ENCODE measurements at places on chromosomes 1 and 21.

- no peak for DNase-seq
Measured at GRCh38 chr1:1314237-1314586, 5.8 kb downstream of the PUSL1 start.

DNA sequence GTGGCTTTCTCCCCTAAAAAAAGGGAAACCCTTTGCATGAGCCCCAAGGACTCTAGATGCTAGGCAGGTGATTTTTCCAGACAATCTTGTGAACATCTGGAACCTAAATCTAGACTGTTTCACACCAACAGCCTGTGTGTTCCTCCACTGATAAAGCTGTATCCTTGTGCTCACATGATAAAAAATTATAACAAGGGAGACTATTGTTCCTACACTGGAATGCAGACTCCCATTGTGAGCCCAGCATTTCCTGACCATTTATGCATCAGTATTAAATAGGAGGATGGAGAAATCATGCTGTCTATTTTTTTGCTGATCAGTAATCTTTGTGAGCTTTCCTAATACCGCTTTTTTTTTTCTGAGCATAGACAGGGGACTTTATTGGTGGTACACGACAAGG is 52.5 kb downstream of the ZNF697 start:
- no peak for DNase-seq

- DNase-seq, result no peak
Measured at GRCh38 chr1:22889213-22889827, 83.3 kb downstream of the LACTBL1 start.

DNA sequence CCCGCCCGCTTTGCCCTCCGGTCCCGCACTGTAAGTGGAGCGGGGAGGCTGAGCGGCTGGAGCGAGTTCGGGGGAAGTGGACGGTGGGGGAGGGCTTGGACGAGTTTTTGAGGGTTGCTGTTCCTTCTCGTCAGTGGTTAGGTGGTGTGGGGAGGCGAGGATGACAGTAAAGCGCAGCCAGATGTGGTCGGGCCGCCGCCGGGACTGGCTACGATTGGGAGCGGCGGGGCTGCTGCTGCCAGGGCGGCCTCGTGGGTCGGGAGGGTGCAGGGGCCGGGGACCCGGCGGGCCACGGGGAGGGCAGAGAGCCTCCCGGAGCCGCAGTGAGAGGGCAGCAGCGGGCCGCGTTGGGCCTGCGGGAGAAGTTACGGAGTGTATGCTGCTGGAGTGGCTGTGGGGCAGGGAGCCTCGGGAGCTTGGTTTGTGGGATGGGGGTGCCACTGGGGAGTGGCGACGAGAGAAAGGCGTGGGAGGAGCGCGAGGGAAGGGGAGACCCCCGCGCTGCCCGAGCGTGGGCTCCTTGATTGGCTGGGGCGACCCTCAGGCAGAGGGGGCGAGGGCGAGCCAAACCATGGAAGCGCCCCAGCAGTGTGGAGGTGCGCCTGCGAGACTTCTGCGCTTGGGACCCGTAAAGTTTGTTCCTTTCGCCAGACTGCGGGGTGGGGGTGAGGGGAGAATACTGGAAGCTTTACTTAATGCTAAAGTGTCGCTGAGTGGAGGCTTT is 2.1 kb downstream of the ADGRL2 start:
- peak; percentile 85 for DNase-seq

DNA sequence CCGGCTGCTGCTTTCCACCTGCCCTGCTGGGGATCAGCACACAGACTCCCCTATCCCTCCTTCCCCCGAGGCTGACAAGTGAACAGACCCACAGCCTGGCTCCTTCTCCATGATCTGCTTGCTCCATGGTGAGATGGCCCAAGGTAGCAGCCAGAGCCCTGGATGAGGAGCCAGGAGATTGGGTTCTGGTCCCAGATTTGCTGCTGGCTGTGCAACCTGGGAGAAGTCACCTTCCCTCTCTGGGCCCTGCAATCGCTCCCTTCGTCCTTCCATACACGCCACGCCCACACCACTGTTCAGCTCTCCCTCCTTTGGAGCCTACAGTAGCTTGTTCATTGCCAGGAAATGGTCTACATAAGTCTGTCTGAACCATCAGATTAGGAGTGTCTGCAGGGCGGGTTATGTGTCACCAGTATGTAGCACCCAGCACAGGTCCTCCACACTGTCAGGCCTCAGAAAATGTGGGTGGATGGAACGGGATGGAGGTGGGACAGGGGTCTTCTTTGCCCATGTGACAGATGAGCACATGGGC is 9.2 kb upstream of the EPHA8 start:
- DNase-seq, result no peak

- DNase-seq, result no peak
Measured at GRCh38 chr1:192832492-192832891, 23.7 kb downstream of the RGS2 start.

- DNase-seq, result no peak
Measured at GRCh38 chr1:154996966-154997701, 3.7 kb downstream of the LENEP start.

GRCh38 chr1:109667452-109668122 is at the start of gene GSTM2:
GSTM2 (plus strand) TSS chr1:109668057; CDS start chr1:109668116, 59 bp downstream.
- DNase-seq, result peak; percentile 97

GRCh38 chr1:100152271-100152670 is 19.3 kb downstream of the TRMT13 start:
- DNase-seq, result no peak

Data from femur (tissue), 1 donor.